Stimulated activated CD8-positive, alpha-beta memory T cell treated with anti-CD3 and anti-CD28 coated beads, Interleukin-15, amount 100 ng/mL, for 4 hours (primary cell): ENCODE measurements at places on chromosomes 5 and 9.

GRCh38 chr9:133781828-133782135 is 43.6 kb upstream of the SARDH start:
- DNase-seq: no peak

DNA sequence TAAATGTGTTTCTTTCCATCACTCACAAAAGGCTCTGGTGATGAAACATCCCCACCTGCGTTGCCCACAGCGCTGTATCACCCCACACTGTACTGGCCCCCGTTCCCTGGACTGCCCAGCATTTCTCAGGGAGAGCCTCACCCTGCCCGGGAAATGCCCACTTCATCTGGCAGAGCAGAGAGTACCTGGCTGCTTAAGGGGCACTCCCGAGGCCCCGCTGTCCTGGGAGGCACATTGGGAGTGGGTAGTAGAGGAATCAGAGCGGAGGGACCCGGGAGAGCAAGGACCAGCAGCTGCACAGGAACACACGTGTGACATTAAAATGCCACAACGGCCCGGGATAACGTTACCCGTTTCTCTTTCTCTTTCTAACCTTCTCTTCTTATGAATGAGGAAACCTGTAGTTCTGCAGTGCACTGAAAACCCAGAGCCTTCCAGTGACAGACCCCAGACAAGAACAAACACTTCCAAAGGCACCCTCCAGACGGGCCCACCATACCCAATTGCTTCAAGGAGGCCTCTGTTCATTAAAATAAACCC is 110.0 kb downstream of the ROR2 start:
- DNase-seq: no peak

DNA sequence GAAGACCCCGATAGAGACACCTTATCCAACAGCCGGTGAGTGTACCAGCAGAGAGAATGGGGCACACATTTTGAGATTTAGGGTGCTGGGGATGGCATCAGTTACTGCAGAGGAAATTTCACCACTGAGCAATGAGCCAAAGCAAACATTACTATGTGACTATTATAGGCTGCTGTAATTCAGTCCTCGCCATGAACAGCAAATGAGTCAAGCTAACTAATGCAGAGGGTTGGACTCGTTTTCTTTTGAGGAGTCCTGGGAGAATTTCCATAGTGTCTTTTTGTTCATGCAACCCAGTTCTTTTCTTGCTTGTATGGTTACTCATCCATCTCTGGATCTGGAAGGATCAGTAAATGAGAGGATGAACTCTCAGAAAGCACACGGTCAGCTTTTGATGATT is 323.8 kb downstream of the PSAT1 start:
- DNase-seq: no peak

GRCh38 chr5:119022017-119022745 is 33.8 kb upstream of the DTWD2 start:
- DNase-seq: no peak

DNA sequence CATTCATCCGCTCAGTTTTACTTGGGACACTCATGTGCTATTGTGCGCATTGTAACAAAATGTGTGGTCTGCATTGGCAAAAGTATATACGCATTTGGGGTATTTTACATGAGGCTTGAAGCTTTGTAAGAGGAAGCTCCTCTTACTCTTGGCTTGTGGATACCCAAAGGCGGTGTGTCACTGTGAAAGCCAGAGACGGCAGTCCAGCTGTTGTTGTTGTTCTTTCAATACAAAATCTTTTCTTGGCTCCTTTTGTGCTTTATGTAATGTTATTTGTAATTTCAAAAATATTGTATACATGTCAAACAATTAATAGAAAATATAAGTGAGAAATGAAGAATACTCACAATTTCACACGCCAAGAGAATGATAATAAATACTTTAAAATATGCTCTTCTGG is 128.3 kb upstream of the MOCS2 start:
- no peak for DNase-seq

DNA sequence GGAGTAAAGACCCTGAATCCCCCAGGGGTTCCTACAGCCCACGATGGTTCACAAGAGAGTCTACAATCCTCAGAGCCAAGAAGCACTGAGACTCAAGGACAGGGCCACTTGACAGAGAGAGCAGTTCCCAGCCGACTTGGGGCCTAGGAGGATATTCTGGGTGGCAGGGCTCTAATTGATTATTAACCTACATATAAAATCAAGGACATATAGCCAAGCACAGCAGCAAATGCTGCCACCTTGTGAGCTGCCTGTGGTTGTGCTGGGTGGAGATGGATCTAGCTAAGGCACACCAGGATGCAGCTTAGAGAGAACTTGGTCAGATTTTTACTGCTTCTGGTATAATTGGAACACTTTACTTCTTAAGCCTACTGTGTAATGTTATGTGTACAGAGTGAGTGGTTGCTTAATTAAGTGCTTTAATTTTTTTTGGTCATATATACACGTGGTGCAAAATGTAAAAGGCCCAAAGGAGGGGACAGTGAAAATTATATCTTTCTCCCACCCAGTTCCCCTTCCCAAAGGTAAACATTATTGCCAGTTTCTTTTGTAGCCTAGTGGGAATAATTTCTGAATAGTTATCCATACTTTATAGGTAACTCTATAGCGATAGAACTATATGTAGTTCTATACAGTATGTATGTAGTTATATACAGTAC is 78.8 kb downstream of the F2RL2 start:
- no peak for DNase-seq

DNA sequence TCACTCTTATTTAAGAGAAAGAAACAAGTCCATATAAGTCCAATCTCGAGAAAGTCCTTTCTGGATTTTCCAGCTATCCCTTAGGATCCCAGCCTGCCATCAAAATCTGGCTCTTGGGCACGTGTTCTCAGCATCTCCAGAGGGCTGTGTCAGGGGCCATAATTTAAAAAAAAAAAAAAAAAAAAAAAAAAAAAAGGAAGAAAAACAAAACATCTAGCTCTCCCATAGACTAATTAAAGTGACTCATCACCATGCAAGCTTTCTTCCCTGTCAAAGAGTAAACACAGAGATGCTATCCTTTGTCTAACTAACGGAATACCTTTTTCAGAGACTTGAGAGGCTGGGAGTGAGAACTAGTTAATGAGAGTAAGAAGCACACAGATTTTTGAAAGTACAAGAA is 44.9 kb upstream of the MYO10 start:
- DNase-seq: no peak

DNA sequence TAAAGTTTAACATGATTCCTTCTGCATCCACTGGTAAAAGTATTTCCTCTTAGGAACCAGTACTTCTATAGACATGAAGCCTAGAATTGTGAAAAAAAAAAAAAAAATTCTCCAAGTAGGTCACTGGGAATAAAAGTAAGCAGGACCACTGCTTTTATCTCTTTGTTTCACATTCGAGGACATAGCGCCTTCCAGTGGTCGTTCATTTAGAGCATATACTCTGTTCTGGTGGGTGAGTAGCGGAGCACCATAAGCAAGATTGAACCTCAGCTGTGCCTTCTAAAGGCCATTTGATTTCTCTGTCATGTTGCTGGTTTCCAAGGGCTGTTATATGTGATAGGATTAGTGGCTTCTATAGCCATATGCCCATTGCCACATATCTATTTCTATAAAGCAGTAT is 393.1 kb downstream of the TMEM232 start:
- DNase-seq: no peak

GRCh38 chr9:120490888-120491595 is 88.9 kb downstream of the CDK5RAP2 start:
- no peak for DNase-seq

- no peak for DNase-seq
Measured at GRCh38 chr9:122814545-122814944, 13.8 kb downstream of the PDCL start.

DNA sequence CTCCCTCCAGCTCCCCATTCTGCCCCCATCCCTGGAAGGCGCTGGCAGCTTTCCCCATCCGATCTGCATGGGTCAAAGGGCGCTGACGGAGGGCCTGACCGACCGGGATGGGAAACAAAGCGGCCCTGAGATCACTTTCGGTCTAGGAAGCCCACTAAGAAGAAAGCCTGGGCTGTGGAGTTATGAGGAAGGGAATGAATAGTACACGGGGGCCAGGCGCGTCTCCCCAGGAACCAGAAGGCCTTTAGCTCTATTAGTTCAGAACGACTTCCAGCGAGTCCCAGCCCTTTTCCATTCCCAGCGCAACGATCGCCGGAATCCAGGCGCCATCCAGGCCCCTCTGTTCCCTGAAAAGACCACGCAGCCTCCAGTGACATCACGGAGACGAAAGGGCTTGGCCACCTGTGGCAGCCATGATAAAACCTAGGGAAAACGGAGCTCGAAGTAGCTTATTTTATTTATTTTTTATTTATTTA is 70.1 kb upstream of the CCDC180 start:
- DNase-seq: no peak
